Bronchial epithelial cell (primary cell): ENCODE measurements at places on chromosomes 13 and 19.

DNA sequence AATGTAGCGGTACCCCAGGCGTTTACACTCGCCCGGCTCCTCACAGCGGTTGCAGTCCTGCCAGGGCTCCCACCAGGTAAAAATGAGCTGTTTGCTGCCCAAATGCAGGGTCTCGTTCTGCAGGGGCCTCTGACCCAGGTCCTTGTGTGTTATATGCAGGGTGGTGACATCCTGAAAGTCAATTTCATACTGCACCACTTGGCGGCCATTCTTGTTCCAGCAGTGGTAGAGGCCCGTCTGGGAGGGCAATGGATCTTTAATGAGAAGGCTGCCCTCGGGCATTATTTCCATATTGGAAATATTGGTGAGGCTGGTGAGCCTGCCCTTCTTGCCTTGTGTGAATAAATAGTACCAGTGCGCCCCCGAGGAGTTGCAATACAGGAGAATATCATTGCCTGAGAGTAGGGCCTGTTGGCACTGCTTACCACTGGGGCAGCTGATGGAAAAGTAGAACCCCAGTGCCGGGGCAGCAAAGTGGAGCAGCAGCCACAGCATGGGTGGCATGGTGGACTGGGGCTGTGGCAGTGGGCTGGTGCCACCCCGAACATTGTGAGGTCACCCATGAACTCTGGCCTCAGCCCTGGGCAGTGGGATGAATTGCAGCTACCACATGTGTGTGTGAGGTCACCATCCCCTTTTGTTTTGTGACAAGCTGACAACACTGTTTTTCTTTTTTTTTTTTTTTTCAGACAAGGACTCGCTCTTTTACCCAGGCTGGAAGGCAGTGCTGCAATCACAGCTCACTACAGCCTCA, at the start of gene FAM187B:
FAM187B (minus strand) TSS at position 563 of the 754 bp plus-strand sequence; CDS start at position 504, 59 bp downstream.
- DNase-seq = no peak

GRCh38 chr19:55216461-55217198, 7.3 kb upstream of the PTPRH start:
- peak; percentile 99 for DNase-seq

DNA sequence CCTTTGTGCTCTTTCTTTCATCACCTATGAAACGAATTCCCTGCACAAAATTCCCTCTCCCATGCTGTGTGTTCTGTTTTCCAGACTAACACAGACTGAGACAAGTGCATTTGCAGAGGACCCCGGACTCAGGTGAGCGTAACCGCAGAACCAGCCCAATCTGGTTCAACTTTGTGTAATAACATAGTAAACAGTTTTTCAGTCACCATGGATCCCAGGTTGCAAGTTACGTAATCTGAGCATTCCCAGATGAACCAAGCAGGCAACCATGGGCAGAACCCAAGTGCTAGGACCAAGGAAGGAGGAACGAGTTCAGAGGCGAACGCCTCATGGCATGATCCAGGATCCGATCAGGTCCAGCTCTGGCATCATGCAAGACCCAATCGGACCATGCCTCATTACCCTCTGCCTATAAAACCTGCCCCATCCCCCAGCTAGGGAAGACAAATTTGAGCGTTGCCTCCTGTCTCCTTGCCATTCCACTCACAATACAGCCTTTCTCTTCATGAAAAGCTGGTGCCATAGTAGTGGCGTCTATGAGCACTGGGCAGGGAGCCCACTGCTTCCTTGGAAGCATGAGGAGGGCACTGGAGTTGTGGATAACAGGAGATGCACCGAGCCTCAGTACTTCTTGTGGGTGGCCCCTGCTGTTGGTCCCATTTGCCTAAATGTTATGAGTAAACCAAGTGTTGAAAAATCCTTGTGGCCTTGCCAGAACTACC, 107.6 kb downstream of the ABCC4 start:
- no peak for DNase-seq

- DNase-seq = no peak
Observed at GRCh38 chr13:111472559-111473460, 152.4 kb downstream of the TEX29 start.

DNA sequence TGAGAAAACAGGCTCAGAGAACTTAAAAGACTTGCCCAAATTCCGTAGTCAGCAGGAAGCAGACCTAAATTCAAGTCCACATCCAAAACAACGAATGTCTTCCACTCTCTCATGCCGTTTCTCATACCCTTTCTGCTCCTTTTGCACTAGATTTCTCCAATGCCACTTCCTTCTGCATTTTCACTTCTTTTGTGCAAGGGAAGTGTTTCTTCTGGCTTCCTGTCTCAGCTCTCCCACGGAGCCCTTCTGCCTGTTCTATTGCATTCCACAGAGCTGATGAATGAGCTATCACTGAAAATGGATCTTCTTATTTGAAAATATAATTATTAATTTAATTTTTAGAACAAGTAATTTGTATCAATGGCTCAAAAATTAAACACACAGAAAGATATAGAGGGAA, 56.1 kb upstream of the STK24 start:
- DNase-seq = peak; percentile 37

GRCh38 chr13:98998831-98999638, 21.2 kb upstream of the DOCK9 start:
- DNase-seq = no peak

GRCh38 chr13:70755456-70755855, 647.2 kb upstream of the KLHL1 start:
- no peak for DNase-seq

GRCh38 chr13:25857830-25858229, 194.0 kb downstream of the SHISA2 start:
- no peak for DNase-seq

DNA sequence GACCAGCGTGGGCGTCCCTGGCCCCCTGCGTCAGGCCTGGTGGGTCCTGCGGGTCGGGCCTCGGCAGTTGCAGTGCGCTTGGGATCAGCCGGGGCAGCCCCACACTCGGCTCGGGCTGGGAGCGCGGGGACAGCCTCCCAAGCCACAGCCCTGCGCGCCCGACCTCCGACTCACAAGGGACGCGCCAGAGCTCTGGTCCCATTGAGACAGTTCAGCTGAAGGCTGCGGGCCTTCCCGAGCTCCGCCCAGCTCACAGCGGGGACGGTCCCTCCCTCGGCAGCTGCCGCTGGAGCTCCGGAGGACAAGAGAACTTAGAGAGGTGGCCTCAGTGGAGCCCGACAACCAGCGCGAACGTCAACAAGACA, 45.7 kb upstream of the ZNF730 start:
- DNase-seq = no peak

DNA sequence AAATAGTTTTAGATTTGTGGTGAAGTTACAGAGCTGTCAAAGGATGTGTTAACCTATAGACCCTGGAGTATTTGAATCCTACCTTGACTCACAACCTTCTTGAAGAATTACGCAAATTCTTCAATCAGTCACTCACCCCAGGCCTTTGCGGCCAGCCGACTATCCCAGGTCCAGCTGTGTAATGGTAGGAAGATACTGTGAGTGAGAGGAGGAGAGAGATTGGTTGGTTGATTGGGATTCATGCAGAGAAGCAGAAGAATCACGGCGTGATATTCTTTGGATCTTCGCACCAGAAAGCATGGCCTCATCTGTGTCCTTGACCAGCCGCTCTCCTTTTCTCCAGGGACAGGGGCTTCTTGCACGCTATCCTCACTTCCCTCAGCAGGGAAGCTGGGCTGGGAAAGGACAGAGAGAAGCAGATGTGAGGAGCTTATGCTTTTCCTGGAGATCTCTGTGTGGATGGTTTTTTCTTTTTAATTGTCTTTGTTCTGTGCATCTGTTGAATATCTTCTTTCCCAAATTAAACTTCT, 249.1 kb downstream of the GGACT start:
- no peak for DNase-seq

GRCh38 chr13:101499406-101499805, 46.9 kb downstream of the ITGBL1 start:
- DNase-seq = no peak

- DNase-seq = no peak
Observed at GRCh38 chr13:98979012-98979660, 1.3 kb upstream of the DOCK9 start.

- no peak for DNase-seq
Observed at GRCh38 chr19:30090963-30091362, 148.9 kb downstream of the URI1 start.

DNA sequence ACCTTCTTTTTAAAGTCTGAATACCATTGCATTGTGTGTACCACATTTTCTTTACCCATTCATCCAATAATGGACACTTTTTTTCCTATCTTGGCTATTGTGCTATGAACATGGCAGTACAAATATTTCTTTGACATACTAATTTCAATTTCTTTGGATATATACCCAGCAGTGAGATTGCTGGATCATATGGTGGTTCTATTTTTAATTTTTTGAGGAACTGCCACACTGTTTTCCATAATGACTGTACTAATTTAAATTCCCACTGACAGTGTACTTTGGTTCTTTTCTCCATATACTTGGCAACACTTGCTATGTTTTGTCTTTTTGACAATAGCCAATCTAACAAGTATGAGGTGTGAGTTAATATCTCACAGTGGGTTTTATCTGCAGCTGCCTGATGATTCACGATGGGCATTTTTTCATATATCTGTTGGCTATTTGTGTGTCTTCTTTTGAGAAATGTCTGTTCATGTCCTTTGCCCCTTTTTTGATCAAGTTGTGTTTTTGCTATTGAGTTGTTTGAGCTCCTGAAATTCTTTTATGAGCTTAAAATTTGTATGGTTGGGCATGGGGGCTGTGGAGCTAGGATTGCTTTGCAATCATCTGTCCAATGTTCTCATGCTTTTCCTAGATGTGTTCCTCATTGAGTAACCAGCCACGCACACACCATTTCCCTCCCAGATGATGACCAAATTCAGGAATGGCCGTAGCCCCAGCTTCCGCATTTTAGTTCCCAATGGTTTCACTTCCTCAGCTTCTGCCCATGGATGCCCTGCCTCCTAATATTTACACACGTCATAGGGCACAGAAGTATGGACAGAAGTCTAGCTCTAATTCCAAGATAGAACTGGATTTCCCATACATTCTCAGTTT, 380.0 kb upstream of the SGCG start:
- peak; percentile 24 for DNase-seq

GRCh38 chr13:46307554-46307953, 79.5 kb downstream of the RUBCNL start:
- no peak for DNase-seq

GRCh38 chr13:37443538-37443937, 155.0 kb downstream of the POSTN start:
- DNase-seq = peak; percentile 99

- DNase-seq = peak; percentile 78
Observed at GRCh38 chr13:73708393-73708985, 425.7 kb downstream of the KLF12 start.

GRCh38 chr13:50645092-50645491, 198.4 kb downstream of the DLEU7 start:
- peak; percentile 84 for DNase-seq

DNA sequence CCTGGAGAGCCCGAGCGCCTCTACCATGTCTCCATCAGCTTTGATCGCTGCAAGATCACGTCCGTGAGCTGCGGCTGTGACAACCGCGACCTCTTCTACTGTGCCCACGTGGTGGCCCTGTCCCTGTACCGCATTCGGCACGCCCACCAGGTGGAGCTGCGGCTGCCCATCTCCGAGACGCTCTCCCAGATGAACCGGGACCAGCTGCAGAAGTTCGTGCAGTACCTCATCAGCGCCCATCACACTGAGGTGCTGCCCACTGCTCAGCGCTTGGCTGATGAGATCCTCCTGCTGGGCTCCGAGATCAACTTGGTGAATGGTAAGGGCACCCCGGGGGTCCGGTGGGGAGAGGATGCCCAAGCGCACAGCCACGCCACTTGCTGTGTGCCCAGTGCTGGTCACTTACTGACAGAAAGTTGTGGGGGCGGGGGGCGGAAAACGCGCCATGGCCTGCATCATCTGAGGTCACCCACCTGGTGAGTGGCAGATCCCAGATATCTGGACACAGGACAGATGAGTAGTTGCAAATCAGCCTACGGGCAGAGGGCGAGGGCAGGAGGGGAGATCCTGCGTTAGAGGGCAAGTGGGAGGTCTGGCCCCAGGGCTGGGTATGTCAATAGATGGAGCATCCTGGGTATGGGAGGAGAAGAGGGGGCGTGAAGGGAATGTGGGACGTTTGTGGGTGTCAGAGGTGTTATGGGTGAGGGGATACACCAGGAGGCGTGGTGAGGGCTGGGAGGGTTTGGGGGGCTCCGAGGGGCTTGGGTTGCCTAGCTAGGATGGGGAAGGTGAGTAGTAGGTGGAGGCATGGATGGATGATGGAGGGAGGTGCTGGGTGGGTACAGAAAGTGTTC, 9.8 kb downstream of the ZSWIM4 start:
- DNase-seq = no peak

DNA sequence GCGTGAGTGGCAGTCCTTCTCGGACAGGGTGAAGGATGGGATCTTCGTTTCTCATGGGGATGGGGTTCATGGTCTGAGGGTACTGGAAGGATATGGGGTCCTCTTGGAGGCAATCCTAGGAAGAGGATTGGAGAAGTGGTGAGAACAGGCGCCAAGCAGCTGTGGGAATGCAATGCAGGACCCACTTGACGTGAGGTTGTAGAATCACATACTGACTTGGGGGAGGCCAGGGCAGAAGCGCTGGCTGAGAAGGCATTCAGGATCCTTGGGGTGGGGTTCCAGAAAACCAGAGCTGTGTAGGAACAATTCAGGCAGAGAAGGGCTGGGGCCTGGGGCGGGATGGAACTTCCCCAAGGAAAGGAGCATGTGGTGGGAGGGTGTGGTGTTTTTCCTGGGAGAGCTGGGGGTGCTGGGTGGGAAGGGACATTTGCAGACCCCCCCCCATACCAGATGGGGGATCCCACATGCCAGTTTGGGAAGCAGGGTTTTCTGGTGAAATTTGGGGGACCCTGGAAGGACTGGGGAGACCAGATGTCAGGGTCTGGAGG, 852 bp downstream of the KLK1 start:
- DNase-seq = no peak

DNA sequence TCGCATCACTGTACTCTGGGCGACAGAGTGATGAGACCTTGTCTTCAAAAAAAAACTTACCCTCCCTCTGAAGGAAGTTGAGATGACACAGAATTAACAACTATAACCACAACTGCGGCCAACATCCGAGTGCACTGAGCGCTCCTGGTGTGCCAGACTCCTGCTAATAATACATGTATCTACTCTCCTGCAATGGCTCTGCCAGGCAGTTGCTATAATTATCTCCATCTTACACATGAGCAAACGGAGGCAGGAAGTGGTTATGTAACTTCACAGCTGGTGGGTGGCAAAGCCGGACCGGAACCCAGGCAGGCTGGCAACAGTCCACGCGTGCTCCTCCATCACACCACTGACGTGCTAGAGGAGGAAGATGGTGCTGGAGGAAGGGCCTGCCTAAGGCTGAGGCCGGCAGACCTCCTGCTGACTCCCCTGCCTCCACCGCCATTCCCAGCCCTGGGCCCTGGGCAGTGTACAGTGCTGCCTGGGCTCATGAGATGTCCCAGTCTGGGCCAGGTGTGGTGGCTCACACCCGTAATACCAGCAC, 12.6 kb downstream of the XRCC1 start:
- DNase-seq = peak; percentile 41
